A549 (cell line): ENCODE measurements at places on chromosomes 1 and 21.

DNA sequence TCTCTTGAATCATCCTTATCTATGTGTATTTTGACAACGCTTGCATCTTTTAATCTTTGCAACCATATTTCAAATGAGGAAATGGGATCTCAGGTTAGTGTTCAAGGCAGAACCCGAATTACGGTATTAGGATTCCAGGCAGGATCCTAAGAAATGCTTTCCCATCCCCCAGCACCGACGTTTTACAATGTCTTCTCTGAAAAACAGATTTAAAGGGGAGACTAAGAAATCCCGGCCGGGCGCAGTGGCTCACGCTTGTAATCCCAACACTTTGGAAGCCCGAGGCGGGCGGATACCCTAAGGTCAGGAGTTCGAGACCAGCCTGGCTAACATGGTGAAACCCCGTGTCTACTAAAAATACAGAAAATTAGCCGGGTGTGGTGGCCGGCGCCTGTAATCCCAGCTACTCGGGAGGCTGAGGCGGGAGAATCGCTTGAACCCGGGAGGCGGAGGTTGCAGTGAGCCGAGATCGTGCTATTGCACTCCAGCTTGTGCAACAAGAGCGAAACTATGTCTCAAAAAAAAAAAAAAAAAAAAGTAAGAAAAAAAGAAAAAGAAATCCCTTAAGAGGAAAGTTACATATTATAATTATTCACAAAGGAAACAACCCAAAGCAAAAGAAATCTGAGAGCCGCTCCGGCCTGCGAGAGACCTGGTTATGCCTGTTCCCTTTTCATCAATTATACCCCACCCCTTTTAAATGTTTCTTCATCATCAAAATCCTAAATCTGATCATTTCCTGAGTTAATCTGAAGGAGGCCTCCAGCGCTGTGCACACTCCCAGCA lies 801 bp upstream of the GORAB start:
- peak; percentile 10 for DNase-seq

DNA sequence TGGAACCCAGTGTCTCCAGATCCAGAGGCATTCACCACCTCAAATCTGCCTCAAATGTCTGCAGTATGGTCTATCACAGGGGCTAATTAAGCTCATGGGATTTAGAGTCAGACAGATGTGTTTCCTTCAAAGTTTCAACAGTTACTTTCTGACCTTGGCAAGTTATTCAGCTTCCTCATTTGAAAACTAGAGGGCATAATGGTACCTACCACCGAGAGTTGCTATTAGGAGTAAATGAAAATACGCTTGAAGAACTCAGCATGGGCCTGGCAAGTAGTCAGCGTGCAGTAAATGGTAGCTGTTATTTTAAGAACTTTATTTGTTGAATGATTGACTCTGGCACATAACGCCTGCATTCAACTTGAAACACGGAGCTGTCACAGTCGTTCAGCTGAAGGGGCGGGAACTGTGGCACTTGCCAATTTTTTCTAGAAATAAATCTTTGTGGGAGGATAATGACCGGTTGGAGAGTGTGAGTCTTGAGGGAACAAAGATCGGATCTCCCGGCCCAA lies 1.2 kb upstream of the CAP1 start:
- DNase-seq = no peak

GRCh38 chr1:156371553-156372264 lies 2.7 kb downstream of the RHBG start:
- DNase-seq = no peak

GRCh38 chr1:180773210-180773865 lies 139.4 kb upstream of the KIAA1614 start:
- DNase-seq = peak; percentile 15

DNA sequence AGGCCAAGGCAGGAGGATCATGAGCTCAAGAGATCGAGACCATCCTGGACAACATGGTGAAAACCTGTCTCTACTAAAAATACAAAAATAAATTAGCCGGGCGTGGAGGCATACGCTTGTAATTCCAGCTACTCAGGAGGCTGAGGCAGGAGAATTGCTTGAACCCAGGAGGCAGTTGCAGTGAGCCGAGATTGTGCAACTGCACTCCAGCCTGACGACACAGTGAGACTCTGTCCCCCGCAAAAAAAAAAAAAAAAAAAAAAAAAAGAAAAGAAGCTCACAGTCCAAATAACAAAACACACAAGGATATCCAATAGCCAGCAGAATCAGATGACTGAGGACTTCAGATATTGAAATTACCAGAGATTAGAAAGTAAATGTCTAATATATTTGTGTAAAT lies 11.8 kb downstream of the AHCTF1 start:
- DNase-seq = no peak

- DNase-seq = no peak
Measured at GRCh38 chr1:101280049-101280592, 43.3 kb downstream of the S1PR1 start.

- DNase-seq = no peak
Measured at GRCh38 chr1:229316166-229316565, 26.7 kb downstream of the CCSAP start.

DNA sequence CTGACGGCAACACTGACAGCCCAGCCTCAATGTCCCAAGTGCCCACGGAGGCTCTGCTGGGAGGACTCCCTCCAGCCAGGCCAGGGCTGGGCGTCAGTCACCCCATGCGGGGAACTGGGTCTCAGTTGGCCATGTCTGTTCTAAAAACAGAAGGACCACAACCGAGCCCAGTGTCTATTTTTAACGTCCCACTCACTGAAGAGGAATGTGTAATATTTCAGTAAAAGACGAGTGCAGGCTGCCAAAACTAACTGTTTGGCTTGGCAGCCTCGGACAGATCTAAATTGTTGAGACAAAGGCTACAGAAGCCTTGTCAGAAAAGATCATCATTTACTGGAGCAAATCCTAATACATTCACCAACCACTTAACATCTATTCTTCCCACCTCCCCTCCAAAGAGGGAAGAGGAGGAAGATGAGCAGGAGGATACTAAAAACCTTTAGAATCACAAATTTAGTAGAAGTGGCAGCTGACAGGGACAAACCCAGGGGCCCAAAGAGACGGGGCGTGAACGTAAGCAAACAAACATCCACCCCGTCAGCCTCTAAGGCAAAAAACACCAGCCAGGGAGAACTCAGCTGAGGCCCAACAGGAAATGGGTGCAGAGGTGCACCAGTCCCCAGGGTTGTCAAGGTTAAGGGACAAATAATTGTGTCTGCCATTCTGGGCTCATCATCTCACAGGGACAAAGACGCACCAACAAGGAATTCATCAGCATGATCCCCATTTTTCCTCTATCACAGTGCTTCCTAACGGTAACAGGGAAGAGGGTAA lies 18.7 kb downstream of the C1orf198 start:
- DNase-seq = no peak

GRCh38 chr1:44012404-44012803 lies 18.9 kb downstream of the SLC6A9 start:
- DNase-seq = no peak

DNA sequence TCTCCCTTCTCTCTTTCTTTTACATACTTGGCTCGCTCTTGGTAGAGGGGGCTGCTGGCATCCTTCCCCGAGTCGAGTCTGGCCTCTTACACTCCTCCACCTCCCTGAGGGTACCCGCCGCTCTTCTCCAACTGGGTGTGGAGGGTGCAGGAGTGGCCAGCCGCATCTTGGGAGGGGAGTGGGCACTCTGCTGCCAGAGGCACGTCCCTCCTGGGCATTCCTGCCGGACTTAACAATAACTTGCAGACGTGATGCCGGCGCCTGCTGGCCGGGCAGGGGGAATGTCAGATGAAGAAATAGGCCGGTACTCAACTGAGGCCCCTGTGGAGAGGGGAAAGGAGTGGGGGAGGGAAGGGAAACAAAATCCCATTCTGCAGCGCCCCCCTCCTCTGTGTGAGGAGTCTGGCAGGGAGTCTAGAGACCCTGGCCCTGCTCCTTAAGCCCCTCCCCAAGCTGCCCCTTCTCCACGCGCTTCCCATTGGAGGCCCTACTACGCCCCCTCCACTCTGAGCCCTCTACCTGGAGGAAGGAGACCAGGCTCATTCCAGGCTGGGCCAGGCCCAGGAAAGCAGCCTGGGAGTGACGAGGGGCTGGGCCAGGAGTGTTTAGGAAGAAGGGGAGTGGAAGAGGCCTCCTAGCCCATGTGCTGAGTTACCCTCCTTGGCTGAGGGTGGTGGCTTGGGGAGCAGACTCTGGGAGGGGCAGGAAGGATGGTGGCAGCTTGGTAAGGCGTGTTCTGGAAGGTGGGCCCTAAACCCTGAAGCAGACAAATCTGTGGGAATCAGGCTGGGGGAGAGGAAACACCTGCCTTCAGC lies 1.8 kb downstream of the ATP2B4 start:
- no peak for DNase-seq

GRCh38 chr1:101238681-101239094 lies 1.9 kb downstream of the S1PR1 start:
- DNase-seq = peak; percentile 55

GRCh38 chr1:65896721-65897120 lies 104.0 kb downstream of the PDE4B start:
- no peak for DNase-seq

- no peak for DNase-seq
Measured at GRCh38 chr1:108043707-108044106, 78.7 kb upstream of the VAV3 start.

DNA sequence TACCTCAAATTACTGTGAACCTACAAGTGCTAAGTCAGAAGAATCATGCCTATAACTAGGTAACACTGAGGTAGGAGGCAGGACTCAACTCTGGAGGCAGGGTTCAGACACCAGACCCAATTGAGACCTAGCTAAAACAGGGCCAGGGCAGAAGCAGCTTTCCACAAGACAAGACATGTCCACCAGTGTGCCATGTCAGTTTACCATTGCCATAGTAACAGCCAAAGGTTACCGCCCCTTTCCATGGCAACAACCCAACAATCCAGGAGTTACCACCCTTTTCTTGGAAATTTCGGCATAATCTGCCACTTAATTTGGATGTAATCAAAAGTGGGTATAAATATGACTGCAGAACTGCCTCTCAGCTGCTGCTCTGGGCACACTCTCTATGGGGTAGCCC lies 432.3 kb downstream of the DPYD start:
- no peak for DNase-seq

DNA sequence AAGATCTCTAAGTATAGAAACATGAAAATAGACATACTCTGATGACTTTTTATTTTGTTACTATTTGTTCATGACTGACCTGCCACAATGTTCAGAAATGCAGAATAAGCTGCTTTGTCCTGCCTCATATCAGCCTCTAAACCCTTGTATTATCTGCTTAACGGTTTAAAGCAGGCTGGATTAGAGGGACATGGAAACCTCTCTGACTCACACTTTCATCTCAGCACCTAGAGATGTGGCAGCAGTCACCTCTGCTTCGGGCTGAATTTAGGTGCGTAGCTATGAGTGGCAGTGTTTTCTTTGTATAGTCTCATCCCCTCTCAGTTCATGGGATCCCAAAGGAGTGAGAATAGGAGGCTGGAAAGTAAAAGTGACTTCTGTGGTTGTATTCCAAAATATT lies 255.4 kb downstream of the RGS7 start:
- no peak for DNase-seq
